AG09319 (cell line): ENCODE measurements at places on chromosomes 7 and 10.

- no peak for DNase-seq
Observed at GRCh38 chr7:23490357-23491135, 20.3 kb upstream of the IGF2BP3 start.

- no peak for DNase-seq
Observed at GRCh38 chr7:94588075-94588474, 67.9 kb downstream of the SGCE start.

DNA sequence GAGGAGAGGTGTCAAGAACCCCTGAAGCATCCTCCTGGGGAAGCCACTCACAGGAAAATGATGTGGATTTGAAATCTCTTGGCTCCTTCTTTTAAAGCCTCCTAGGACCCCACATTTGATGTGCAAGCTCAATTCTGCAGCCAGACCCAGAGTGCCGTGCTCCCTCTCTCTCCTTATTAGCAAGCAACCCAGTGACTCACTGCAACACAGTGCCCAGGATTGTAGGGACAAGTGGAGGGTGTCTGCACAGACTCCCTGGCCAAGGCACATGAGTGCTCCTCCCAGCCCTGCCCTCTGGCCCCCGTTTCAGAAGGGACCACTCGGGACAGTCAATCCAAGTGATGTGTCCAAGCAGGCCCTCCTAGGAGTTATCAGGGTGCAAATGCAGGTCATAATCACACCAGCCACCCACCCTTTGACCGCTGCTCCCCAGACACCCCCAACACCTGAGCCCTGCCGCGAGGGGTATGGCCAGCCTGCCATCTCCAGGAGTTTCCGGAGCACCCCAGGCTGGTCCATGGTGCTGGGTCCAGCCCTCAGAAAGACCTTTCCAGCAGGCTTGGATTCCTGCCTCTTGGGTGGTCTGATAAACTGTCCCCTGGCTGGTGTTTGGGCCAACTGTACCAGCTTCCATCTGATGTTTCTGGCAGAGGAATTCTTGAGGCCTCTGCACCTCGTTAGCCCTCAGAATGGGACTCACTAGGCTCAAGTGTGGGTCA is 54.5 kb upstream of the CXCL12 start:
- DNase-seq: no peak

- DNase-seq: no peak
Observed at GRCh38 chr10:78892338-78893176, 176.2 kb upstream of the ZMIZ1 start.

DNA sequence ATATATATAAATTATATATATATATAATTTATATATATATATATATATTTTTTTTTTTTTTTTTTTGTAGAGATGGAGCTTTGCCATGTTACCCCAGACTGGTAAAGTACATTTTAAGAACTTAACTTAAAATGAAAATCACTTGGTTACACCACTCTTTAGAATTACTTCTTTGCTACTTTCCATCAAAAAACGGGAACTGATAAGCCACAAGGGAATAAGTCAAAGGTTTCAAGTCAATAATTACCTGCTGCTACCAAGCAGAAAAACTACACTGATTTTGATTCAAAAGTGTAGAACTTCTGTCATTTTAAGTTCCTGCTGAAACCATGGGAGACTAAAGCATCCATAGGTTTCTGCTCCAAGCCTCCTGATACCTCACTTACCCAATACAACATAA is 12.2 kb downstream of the PPA1 start:
- no peak for DNase-seq

DNA sequence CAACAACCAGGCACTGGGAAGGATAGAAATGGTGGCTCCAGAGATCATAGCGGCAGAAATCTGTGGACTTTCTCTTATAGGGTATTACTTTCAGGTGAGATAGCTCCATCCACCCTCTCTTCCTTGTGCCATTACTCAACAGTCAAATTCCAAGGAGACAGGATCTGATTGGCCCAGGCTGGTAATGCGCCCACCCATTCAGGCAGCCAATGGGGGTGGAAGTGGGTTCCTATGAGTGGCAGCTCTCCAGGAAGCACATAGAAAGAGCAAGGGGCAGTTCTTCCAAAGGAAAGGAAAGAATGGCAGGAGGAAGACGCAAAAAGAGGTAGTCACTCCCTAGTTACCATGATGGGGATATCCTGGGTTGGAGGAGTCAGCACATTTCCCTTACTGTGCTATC is 94.4 kb downstream of the STRA8 start:
- no peak for DNase-seq

- no peak for DNase-seq
Observed at GRCh38 chr7:112262855-112263487, 56.5 kb downstream of the ZNF277 start.

DNA sequence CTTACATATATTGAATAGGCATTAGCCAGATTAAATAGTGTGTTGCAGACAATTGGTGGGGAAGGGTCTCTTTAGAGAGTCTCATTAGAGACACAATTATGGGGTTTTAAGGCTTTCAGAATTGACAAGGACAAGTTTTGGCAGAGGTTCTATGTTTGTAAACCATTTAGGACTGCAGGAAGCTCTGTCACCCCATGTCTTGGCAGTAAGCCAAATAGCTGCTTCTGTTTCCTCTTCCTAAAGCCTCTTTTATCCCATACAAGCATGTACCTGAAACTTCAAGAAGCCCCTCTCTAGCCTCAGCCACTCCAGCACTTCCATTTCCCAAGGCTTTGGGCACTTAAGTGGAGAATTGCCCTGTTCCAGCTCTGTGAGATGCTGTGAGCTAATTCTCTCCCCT is 21.8 kb upstream of the LRRC4 start:
- no peak for DNase-seq

DNA sequence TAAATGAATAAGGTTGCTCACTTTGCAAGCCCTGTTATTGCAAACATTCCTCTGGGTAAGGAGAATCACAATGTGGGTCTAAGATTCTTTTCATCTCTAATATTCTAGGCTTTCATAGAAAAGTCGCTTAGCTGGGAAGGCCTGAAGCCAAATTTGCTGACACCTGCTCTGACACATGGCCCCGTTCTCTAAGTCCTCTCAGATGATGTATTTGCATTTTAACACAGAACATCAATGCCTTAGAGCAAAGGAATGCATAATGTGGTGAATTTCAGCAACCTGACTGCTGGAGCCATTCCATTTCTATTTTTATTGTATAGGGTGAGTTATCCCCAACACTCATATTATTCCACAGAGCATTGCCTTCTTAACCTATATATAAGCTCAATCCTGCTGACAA is 682.1 kb upstream of the NRP1 start:
- DNase-seq: no peak

GRCh38 chr10:76136961-76137360 is 705.5 kb downstream of the LRMDA start:
- DNase-seq: no peak

DNA sequence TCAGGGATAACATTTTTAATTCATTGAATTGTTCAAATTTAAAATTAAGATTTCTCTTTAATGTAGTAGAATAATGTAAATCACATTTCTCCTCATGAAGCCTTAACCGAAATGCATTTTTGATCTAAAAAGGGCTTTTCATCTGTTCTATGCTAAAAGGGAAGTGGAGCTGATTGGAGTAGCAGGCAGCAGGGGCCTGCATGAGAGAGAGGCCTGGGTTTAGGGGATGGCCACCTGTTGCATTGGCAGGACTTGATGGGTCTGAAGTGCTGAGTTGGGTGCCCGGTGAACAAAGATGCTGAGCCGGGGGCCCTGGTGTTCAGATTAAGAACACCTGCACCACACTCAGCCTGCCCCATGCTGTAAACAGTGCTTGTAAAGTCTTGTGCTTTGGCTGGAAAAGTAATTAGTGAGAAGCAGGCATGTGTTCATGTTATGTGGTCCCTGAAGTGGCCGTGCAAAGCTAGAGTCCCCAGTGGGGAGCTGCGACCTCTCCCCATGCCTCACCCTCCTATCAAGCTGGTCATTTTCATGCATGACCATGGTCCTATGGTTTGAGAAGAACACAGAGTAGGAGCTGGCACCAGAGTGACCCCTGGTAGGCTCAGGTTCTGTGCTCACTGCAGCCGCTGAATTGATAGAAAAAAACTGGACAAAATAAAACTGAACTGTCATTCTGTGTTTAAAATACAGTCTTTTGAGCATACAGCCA is 124.3 kb downstream of the ADCY1 start:
- no peak for DNase-seq

DNA sequence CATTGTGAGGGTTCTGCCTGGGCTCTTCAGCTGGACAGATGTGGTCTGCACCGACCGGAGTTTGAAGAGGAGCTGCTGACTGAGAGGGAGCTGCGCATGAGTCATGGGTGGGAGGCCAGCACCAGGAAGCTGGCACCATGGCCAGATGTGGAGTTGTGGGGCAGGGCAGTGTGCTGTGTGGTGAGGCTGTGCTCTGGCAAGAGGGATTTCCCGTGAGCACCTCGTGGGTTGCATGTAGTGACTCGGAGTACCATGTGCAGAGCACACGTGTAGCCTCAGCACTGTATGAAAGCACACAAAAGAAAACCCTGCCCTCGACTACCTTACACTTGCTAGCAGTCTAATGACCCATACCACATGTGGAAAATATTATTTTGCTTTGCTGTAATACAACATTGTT is 103.4 kb downstream of the WNT2 start:
- DNase-seq: no peak

GRCh38 chr10:113617086-113617485 is 46.8 kb downstream of the NRAP start:
- no peak for DNase-seq

DNA sequence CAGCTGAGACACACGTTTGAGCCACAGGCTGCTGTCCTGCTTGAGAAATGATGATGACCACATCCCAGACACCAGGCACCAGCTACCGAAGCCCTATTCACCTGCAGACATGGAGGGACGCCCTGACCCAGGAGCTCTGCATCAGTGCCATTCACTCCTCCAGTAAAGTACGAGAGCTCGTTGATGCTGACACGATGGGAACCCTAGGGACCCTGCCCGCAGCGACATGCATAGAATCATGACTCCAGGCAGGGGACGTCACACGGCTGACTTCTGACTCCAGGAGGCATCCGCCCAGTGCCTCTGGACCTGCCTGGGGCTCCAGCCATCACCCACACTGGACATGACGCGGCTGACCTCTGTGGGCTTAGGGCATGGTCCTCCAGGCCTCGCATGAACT is 129.9 kb downstream of the ADARB2 start:
- DNase-seq: no peak

DNA sequence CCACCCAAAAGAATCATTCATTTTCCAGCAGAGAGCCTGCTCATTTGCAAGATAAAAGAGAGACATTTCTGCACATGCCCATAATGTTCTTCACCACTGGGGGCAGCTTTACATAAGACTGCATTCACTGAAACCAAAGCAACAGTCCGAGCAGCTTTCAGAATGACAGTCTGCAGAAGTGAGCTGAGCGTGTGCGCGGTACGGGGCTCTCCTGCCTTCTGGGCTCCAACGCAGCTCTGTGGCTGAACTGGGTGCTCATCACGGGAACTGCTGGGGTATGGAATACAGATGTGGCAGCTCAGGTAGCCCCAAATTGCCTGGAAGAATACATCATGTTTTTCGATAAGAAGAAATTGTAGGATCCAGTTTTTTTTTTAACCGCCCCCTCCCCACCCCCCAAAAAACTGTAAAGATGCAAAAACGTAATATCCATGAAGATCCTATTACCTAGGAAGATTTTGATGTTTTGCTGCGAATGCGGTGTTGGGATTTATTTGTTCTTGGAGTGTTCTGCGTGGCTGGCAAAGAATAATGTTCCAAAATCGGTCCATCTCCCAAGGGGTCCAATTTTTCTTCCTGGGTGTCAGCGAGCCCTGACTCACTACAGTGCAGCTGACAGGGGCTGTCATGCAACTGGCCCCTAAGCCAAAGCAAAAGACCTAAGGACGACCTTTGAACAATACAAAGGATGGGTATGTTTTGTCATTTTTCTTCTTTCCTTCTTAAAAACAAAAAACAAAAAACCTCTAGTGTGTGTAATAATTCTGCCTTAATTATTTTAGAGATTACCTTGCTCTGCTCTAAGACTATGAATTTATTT is at the start of gene LRRTM3:
LRRTM3 (plus strand) TSS at position 141 of the 820 bp plus-strand sequence.
- DNase-seq: no peak

DNA sequence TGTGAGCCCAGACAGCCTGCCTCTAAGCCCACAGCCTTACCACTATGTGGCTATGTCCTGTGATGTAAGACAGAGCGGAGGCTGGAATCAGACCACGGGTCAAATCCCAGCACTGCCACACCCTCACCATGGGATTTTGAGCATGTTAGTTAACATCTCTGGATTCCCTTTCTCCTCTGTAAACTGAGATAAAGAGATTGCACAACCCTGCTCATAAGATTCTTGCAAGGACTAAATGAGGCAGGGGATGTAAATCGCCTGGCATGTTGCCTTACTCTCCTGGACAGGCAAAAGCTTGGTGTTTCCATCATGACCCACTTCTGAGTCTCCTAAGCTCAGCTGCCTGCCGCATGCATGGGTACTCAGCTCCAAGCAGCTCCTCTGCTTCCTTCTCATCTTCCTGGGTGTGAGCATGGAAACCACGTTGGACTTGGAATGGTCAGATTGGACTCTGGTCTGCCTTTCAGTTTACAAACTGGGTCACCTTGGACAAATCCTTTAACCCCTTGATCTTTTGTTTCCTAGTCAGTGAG is 41.3 kb upstream of the MTURN start:
- DNase-seq: no peak

DNA sequence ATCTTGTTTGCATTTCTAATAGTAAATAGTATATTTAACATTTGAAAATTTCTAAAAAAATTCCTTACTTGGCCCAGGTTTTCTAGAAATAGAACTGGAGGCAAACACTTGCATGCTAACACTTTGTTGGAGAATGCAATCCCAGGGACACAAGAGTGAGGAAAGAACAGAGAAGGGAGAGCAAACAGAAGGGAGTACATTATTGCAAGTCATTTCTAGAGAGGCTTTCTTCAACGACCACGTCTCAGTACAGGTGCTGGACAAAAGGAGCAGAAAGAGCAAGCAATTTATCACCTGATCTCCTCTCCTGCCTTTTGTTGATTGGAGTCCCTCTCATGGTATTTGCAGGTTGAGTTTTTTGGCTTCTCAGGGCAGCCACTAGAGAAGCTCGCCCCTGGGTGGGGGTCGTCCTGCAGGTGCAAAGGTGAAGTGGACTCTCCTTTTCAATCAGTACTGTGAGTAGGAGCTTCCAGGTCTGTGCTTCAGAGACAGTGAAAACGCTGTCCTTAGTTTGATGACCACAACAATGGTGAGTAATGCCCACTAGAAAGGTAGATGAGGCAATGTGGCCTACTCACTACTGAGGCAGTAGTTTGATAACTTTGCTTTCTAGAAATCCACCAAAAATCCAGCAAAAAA is 5.2 kb downstream of the CPED1 start:
- DNase-seq: no peak

GRCh38 chr7:158109364-158110033 is 478.1 kb downstream of the PTPRN2 start:
- DNase-seq: no peak

- DNase-seq: no peak
Observed at GRCh38 chr7:107212725-107213124, 43.9 kb downstream of the HBP1 start.

DNA sequence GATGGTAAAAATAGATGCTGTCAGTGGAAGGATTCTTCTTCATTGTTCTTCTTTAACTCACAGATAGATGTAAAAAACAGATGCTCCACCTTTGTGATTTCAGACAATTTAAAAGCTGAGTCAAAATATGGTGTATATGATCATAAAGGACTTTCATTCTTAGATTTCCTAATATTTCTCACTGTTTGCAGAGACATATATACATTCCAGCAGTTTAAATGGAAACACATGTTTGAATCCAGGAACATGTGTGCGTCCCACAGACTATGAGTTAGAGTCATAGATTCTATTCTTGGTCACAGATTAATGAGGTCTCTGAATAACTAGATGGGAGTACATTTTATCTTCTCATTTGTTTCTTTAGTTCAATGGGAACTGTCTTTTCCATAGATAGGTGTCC is 109.6 kb downstream of the BICC1 start:
- DNase-seq: no peak
